ENCODE measurements at places on chromosomes 1 and 21.

DNA sequence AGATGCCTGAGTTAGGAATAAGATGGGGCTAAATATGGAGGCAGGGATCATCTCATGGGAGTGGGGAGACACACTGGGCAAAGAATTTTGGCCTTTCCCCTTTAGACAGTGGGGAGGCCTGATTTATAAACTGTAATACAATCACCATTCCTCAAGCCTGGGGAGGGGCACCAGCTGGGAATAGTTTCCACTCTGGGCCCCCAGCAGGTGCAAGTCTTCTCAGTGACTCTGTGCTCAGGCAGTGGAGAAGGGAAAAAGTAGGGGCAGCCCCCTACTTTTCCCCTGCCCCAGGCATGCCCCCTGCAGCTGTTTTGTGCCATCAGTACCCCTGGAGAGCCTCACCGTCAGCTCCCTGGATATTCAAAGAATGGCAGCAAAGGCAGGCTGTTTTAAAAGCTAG is 19.1 kb downstream of the COA7 start:
- no peak for DNase-seq

GRCh38 chr1:21097729-21098128 is 79.0 kb downstream of the EIF4G3 start:
- DNase-seq = no peak

- DNase-seq = no peak
Measured at GRCh38 chr1:1684031-1684681, 8.4 kb downstream of the SLC35E2B start.

DNA sequence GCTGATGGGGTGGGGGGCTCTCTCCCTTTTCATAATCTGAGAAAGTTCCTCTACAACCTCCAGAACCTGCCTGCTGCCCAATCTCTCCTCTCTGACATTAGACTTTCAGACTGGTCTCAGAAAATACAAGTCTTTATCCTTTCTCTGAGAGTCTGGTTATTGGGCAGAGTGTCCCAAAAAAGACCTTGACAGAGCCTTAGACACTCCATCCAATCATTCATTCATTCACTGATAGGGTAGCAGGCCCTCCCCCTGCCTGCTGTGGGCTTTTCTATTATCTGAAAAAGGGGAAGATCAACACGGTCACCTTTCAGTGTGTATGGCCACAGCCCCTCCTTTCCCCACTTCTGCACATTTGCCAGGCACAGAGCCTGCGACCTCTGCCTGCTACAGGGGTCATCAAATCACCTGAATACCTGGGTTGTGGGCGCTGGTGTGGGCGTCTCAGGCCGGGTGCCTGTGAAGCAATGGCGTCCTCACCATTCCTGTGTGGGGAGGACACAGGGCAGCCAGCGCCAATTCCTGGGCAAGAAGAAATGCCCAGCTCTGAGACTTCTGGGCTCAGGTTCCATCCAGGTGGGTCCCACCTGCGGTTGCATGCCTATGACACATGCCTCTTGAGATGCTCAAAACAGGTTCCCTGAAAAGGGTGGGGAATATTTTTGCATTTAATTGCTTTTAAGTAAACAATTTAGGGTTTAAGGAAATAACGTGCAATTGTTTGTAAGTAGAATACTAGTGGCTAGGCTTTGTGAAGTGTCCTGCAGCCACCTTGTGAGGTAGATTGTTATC is 52.8 kb downstream of the ELK4 start:
- no peak for DNase-seq

DNA sequence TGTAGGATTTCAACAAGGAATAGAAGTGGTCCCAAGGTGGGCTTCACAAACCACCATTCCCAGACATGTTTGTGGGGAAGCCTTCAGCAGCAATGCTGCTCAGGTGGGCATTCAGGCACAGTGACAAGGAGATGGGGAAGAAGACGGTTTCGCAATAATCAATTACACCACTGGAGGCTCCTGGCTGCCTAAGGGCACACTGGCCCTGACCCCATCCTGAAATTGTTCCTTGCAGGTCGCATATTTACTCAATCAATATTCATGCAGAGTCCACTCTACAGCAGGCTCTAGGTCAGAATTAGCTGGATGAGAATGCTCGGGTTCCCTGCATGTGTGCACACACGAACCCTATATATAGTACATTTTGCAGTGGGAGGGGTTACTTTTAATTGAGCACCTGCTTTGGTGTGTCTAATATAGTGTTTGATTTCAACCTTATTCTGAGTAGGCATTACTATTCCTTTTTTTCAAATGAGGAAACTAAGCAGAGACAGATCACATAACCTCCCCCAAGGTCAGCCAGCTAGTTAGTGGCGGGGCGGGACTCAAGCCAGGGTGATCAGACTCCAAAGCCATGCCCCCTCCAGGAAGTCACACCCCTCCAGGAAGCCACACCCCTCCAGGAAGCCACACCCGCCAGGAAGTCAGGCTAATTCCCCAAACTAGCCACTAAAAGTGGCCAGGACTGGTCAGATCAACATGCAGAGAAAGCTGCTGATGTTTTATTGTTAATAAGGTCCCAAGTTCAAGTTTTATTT is 106.5 kb downstream of the HLCS start:
- DNase-seq = peak; percentile 78

DNA sequence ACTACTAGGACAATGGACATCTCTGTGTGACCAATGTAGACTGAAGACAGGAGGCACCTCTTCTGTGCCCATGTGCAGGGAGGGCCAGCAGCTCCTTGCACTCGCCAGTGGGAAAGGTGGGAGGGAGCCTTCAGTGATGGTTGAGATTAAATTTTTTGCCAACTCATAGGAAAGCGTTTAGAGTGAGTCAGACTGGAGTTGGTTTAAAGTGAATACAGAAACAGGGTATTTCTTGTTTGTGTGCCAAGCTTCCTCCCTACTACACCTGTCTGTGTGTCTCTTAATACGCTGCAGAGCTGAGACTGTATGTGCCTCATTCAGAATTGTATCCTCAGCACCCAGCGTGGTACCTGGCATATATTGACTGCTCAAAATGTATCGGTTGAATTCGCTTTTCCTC is 13.5 kb upstream of the COL16A1 start:
- no peak for DNase-seq

GRCh38 chr1:193113258-193113991 is 8.2 kb upstream of the GLRX2 start:
- DNase-seq = no peak

DNA sequence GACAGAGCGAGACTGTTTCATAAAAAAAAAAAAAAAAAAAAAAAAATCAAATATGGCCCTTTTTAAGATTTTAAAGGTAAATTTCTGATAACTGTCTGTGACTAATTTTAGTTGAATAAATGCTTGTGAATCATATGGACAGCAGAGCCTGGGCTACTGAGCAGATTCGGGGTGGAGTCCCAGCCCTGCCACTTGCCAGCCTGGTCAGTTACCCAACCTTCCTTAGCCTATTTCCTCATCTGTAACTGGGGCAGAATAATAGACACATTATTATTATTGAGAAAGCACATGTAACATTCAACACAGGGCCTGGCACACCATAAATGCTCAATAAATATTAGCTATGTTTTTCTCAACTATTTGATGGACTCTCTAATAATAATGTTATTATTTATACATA is 11.2 kb upstream of the H3-3A start:
- DNase-seq = no peak

- no peak for DNase-seq
Measured at GRCh38 chr1:112507336-112507735, 1.4 kb upstream of the WNT2B start.

GRCh38 chr1:29789221-29789909 is 553.0 kb downstream of the PTPRU start:
- DNase-seq = no peak

GRCh38 chr1:101161619-101162018 is 75.2 kb upstream of the S1PR1 start:
- no peak for DNase-seq

- DNase-seq = no peak
Measured at GRCh38 chr1:220243947-220244346, 28.3 kb downstream of the RAB3GAP2 start.

GRCh38 chr1:217563179-217563578 is 67.7 kb downstream of the GPATCH2 start:
- DNase-seq = no peak

GRCh38 chr1:184906761-184907160 is 67.5 kb downstream of the NIBAN1 start:
- DNase-seq = no peak

DNA sequence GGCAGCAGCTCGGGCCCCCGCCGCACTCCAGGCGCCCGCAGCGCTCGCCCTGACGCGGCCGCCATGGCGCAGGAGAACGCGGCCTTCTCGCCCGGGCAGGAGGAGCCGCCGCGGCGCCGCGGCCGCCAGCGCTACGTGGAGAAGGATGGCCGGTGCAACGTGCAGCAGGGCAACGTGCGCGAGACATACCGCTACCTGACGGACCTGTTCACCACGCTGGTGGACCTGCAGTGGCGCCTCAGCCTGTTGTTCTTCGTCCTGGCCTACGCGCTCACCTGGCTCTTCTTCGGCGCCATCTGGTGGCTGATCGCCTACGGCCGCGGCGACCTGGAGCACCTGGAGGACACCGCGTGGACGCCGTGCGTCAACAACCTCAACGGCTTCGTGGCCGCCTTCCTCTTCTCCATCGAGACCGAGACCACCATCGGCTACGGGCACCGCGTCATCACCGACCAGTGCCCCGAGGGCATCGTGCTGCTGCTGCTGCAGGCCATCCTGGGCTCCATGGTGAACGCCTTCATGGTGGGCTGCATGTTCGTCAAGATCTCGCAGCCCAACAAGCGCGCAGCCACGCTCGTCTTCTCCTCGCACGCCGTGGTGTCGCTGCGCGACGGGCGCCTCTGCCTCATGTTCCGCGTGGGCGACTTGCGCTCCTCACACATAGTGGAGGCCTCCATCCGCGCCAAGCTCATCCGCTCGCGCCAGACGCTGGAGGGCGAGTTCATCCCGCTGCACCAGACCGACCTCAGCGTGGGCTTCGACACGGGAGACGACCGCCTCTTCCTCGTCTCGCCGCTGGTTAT is 2.8 kb downstream of the KCNJ9 start:
- peak; percentile 29 for DNase-seq

- DNase-seq = no peak
Measured at GRCh38 chr1:154626456-154627256, 18.7 kb upstream of the ADAR start.

DNA sequence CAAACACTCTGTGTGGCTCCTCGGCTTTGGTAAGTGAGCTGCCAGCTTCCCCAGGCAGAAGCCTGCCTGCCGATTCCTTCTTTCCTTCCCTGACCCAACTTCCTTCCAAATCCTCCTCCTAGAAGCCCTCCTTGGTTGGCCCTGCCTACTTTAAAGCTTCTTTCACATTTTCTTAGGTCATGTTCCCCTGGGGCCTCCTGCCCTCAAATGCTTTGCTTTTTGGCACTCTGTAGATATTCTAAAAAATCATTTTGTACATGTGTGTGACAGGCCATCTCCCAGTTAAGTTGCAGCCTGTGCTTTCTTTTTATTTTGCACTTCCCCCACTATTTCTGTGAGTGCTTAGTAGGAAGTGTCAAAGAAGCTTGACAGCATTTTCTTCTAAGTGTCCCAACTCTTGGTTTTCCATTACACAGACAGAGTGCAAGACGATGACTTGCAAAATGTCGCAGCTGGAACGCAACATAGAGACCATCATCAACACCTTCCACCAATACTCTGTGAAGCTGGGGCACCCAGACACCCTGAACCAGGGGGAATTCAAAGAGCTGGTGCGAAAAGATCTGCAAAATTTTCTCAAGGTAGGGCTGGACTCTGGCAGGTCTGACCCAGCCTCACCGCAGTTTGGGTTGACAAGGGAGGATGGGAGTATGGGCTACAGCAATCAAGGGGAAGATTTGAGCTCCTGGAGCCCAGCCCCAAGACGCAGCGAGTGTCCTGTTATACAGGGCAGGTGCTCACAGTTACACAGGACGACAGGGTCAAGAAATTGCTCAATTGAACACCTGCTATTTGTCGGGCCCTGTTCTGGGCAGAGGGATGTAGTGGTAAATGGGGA is at the start of gene S100A9:
Gene S100A9 (plus strand): TSS at position 2 of the 838 bp plus-strand sequence. CDS start 430 bp downstream, at position 432.
- no peak for DNase-seq

DNA sequence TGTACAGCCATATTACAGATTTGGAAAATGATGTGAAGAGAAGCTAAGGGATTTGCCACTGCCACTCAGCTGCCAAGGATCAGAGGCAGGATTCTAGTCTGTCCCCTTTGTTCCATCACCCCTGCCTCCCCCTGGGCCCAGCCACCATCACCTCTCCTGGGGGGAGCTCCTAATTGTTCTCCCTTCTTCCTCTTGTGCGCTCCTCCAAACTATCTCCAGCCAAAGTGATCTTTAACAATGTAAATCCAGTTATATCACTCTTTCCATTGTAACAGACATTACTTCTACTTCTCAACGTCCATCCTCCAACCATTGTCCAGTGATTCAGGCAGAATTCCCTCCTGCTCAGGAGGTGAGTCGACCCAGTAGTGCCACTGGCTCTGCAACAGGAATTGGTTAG is 164.1 kb downstream of the PLPP3 start:
- no peak for DNase-seq

- no peak for DNase-seq
Measured at GRCh38 chr1:218666263-218666662, 321.1 kb downstream of the TGFB2 start.

DNA sequence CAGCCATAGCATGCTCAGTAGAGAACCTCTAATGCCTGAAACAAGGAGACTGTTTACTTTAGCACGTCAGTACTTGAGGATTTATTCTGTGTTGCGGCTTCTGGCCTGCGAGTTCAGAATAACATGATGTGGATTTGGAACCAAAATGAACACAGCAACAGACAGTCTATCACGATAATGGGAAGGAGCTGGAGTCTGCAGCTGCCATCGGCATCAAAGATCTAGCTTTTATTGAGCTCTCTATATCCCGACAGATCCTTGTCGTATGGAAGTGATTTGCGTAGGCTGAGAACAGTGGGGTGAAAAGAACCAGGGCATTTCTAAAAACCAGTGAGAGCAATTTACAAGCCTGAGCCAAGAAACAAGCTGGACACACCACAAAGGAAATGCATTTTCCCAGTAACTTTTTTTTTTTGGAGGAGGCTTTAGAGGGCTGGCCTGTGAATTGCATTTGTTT is 294.2 kb downstream of the KIF26B start:
- no peak for DNase-seq

DNA sequence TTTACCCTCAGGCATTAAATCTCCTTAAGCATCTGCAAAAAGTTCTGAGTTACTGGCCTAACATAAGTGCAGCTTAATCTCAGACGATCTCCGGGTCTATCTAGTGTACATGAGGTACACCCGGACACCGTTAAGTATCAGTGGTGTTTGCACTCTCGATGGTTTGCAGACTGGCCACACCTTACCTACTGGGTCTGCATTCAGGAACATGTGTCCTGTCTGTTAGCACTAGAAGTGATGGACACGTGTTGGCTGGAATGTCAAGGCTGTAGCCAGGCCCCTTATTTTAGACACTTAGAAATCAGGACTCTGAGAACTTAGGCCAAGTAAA is 783 bp upstream of the AGL start:
- DNase-seq = peak; percentile 2
